ENCODE measurements at places on chromosomes 2 and 18. TPM values are rescaled to one million over a fixed set of nuclear protein-coding genes. Genes with fewer than 3 reads are reported as not detected.

The ALKAL2 gene
- not detected for total RNA-seq

The FAM124B gene
- total RNA-seq: 0.73 TPM

The CCNYL1 gene
- total RNA-seq: 5.1 TPM

The NEUROD1 gene
- not detected for total RNA-seq

The AQP12A gene
- not detected for total RNA-seq

The CHST9 gene
- not detected for total RNA-seq

The IL36A gene
- not detected for total RNA-seq

The RBM44 gene
- 1.4 TPM for total RNA-seq

The CYP26B1 gene
- total RNA-seq: not detected

The EFR3B gene
- not detected for total RNA-seq

Measured in activated CD4-positive, alpha-beta T cell treated with anti-CD3 and anti-CD28 coated beads, Interleukin-2, amount 10 ng/mL, durations not matched to agents 7 days and 5 days (primary cell).